ENCODE measurements at places on chromosomes 1 and 21.

DNA sequence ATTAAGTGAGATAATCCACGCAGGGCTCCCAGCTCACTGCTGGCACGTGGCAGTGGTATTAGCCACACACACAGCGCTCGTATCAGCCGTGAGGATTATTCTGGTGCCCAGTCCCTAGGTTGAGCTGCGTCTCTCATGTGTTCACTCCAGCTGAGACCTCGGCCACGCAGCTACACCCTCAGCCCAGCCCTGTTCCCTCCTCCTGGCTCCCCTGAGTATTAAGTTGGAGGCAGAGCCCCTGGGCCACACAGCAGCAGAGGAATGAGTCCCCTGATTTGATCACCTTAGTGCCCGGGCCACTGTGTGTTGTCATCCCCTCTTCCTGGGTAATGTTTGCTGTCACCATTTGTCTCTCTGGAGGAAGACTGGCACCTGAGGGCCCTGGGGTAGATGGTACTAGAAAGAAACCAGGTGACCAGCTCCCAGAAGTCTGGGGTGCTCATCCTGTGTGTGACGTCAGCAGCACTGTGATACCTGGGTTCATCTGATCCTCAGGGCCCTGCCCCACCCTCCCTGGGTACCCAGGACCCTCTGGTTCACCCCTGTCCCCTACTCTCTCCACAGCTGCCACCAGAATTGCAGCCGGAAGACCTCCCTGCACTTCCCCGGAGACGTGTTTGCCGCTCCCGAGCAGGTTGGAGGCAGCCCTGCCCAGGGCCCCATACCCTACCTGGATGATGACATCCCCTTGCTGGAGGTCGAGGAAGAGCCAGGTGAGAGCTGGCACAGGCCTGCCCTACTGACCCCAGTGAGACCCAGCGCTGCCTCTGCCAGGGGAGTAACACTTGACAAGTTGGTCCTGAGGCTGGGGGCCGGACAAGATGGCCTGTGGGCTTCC is 40.1 kb downstream of the DISP3 start:
- no peak for DNase-seq

GRCh38 chr1:206908038-206908437 is 10.8 kb downstream of the IL24 start:
- DNase-seq = no peak

GRCh38 chr1:234775477-234776246 is 165.7 kb upstream of the IRF2BP2 start:
- no peak for DNase-seq

DNA sequence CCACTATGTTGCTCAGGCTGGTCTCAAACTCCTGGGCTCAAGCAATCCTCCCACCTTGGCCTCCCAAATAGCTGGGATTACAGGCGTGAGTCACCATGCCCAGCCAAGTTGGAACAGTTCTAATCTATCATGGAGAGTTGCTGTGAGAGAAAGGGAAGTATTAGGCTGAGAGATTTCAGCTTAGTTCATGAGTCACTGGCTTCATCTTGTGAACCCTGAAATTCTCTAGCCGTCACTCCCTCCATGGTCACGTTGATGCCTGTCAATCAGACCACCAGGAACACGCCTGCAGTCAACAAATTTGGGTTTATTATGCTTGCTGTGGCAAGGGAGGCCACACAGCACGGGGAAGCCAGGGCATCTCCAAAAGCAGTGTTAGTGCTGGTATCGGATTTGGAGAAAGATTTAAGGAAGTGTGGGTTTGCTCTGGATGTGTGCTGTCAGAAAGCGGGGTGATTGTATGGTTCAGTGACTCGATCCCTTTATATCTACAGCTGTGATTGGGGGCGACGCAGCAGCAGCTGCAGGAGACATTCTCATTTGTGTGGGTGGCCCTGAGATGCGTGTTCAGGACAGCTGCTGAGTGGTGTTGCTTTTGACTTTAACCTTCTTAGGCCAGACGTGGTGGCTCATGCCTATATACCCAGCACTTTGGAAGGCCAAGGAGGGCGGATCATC is 18.7 kb downstream of the UQCRHL start:
- peak; percentile 38 for DNase-seq

DNA sequence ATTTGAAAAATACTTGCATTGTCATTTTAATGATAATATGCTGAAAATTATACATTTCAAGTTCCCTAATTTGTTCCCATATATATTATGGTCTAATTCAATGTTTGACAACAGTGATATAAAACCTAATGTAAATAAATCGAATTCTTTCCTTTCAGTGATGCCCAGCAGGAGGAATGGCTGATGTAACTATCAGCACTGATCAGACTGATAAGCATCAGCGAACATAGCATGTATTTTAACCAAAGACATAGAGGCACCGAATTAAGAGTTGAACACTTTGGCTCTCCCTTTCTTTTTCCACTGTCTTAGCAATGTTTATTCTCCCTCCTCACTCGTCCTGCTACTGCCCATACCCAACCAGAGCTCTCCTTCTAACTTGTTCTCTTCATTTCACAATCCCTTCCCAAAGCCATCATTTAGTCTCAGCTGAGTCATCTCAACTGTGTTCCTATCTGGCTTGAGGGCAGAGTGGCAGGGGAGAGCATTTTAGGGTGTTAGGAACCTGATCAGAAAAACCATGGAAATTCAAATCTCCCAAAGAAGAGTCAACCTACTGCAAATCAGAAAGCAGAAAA is 58.8 kb upstream of the C1orf115 start:
- DNase-seq = peak; percentile 38

DNA sequence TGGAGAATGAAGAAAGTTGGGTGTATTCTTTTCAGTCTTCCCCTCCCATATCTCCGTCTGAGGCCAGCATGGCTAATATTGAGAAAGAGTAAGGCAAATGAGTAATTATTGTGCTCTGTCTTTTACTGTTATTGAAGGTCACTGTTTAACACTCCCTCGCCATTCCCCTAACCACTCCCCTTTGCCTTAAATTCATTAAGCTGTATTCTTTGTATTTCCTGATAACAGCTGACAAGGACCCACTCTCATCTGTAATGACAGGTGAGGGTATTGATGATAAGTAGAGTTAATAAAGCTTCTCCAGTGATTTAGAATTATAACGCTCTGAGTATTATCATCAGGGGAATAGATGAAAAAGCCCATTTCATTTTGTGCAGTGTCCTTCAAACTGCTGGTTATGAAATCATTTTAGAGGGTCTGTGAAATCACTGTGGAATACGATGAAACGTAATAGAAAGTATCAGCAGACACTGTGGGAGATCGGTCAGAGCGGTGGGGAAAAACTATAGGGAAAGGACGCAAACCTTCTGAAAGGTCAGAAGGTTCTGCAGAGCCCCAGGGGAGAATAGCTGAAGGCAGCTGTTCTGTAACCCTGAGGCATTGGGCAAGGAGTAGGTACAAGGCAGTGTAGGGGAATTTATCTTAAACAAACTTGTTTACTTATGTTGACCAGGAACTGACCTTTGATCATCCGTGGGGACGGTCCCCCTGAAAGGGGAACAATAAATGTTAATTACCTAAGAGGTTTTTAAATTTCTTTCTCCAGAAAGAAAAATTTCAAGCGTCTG is 46.3 kb upstream of the CACYBP start:
- no peak for DNase-seq

DNA sequence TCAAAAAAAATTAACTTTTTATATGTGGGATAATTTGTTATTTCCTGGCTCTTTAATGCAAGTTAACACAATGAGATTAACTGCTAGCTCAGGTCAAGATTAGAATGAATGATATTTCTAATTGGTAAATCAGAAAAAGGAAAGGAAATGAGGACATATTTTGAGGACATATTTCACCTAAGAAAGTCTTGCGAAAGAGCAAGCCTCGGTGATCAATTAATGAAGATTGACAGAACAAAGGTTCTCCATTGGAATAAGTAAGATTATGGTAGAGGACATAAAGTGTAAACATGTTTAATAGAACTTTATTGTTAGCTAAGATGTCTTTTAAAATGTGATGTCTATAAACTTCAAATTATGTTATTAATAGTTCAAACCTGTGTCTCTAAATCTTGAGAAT is 1617.8 kb downstream of the KCNT2 start:
- no peak for DNase-seq

DNA sequence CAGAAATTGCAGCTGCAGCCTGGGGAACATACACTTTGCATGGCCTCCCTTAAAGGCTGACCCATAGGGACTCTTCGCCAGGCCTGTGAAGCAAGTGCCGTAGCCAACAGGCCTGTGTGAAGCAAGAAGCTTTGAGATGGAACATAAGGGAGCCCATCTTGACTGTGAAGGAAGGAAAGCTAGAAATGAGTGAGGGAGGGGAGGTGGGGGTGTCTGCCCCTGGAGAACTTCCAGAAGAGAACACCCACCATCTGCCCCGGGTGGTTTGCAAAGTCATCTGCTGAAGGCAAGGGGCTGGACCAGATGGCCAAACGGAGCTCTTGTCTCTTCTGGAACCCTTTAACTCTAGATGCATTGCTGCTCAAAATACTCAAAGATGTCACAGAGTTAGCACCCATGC is 103.3 kb upstream of the GRIK3 start:
- DNase-seq = no peak

DNA sequence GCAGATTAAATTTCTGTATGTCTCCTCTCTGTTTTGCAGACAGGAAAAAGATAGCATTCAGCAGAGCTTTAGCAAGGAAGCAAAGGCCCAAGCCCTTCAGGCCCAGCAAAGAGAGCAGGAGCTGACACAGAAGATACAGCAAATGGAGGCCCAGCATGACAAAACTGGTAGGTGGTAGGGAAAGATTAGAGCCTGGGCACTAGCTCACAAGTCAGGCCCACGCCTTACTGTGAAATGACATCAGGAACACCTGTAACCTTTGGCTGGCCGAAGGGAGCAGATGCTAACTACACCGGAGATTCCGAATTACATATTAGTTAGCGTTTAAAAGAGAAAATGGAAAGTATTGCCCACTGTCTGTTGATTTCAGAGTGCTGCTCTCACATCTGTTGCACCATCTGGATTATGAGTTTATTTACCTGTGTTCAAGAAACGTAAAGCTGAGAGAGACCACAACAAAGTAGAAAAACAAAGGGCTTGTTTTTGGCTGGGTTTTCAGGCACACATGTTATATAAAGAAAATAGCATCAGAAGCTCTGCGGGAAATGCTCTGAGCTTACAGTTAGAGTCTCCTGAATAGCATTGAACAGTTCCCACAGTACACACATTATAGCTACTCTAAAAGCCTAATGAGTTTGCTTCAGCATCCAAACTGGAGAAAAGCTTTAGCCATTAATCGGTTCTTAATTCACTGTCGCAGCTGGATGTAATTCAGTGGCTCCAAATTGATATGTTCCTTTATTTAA is 160.0 kb downstream of the SDCCAG8 start:
- DNase-seq = no peak

DNA sequence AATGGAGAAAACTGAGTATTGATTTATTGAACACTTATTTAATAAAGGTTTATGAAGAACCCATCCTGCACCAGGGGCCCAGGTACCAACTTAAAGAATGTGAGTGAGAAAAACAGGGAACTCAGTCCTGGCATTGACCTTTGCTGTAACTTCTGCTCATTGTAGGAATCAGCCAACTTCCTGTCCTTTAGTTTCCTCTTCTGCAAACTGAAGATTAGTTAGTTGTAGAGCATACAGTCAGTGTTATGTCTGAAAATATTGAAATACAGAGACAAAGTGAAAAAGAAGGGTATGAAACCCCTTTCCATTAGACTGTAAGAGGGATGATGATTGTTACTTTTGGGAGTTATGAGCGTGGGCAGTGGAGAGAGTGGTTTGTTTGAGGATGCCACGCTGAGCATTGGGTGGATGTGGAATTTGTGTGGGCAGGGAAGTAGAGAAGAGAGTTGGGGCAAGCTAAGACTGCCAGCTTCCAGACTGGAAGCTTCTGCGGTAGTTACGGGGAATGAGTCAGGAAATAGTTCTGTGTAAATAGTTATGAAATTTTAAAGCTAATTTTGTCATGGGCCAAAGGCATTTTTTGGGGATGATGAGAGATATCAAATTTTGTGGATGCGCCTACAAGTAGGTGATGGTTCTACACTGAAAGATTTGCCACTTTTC is 89.2 kb downstream of the GPR88 start:
- DNase-seq = peak; percentile 83

DNA sequence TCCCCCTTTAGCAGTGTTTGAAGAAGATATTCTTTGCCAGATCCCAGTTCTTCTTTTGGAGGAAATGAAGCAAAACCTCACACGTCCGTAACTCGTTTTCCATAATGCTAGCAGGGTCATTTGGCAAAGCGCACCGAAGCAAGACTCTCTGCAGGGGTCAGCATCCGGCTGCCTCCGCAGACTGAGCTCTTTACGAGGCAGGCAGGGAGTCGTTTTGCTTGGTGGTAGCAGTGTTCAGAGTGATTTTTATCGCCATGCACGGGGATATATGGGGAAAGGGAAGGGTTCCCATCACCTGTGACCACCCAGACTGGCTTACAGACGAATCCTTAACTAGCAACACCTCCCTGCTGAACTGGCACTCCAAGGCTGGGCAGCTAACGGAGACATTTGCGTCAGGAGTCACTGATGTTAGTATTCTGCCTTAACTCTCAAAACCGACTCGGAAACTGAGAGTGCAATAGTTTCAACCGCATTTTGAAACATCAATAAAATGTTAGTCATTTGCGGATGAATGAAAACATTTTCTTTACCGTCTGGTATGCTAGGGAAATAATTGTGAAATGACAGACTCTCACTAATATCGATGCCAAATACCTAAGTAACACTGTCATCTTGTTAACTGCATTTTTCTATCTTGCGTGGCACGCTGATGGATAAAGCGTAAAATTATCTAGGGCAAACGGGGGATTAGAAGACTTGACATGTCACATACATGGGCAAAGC is 2.2 kb upstream of the NEGR1 start:
- DNase-seq = peak; percentile 91

GRCh38 chr1:194289569-194290266 is 1103.3 kb upstream of the B3GALT2 start:
- DNase-seq = no peak

GRCh38 chr21:42219606-42220137 is 732 bp downstream of the ABCG1 start:
- no peak for DNase-seq

- DNase-seq = peak; percentile 85
These were observed 37.7 kb upstream of the DDAH1 start for GRCh38 chr1:85502625-85503083.

DNA sequence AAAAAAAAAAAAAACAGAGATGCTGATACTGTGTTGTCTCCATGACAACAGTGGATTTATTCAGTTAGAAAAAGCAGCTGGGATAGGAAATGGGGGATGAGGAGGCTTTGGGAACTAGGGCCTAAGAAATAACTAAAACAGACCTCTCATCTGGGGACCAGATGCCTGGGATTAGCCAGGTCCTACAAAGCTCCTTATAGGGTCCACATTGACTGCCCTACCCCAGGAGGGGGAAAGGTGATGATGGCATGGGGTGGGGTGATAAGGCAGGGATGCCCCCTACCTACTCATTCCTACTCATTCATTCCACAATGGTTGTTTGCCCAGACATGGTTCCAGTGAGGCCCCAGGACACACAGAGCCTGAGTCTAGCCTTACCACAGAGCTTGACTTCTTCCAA is 131.2 kb downstream of the PLXNA2 start:
- no peak for DNase-seq
